ENCODE measurements at places on chromosomes 13 and 19. TPM values are rescaled to one million over a fixed set of nuclear protein-coding genes. Genes with fewer than 3 reads are reported as not detected.

GRCh38 chr13:106490569-106491321 is 44.7 kb downstream of the EFNB2 start:
- H3K27ac ChIP-seq, result no peak overlapping the region
- no peaks in the 10 kb centered on the region for H3K36me3 ChIP-seq
- peak; percentile 20 for DNase-seq
- no peak overlapping the region for H3K4me3 ChIP-seq
- H3K4me1 ChIP-seq, result peaks cover 14% of the 10 kb centered on the region

DNA sequence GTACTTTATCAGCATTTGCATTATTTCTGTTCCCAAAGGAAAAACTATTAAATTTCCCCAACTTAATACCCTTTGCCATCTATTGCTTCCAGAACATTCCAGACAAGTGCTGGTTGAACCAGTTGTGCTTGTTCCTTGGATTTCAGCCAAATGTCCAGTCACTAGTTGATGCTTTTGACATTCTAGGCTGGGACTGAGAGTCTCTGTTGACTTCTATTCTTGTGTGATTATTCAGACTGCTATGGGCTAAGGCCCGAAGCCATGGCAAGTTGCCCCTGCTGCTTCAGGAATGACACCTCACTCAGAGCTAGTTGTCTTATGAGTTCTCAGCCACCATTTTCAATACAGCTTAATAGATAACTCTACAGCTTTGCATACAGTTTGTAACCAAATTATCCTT is 458.1 kb upstream of the ARGLU1 start:
- no peaks in the 10 kb centered on the region for H3K27me3 ChIP-seq
- no peaks in the 10 kb centered on the region for H3K4me1 ChIP-seq
- no peaks in the 10 kb centered on the region for H3K36me3 ChIP-seq

- H3K4me1 ChIP-seq, result no peaks in the 10 kb centered on the region
- H3K4me3 ChIP-seq, result no peak overlapping the region
- no peaks in the 10 kb centered on the region for H3K27me3 ChIP-seq
- no peak for DNase-seq
Measured at GRCh38 chr13:80524447-80525215, 183.7 kb upstream of the SPRY2 start.

The SYCN gene
- total RNA-seq, result not detected

- peaks cover 23% of the 10 kb centered on the region for H3K36me3 ChIP-seq
- no peak overlapping the region for H3K4me3 ChIP-seq
- peaks cover 26% of the 10 kb centered on the region for H3K4me1 ChIP-seq
- peak; percentile 69 for DNase-seq
- H3K27me3 ChIP-seq, result no peaks in the 10 kb centered on the region
Measured at GRCh38 chr19:10812902-10813404, 23.1 kb downstream of the TMED1 start.

The FGF21 gene
- not detected for total RNA-seq

The INAFM1 gene
- total RNA-seq, result 12.7 TPM

- no peak overlapping the region for H3K4me3 ChIP-seq
- H3K36me3 ChIP-seq, result peaks cover 5% of the 10 kb centered on the region
- no peaks in the 10 kb centered on the region for H3K27me3 ChIP-seq
- no peak overlapping the region for H3K27ac ChIP-seq
- peaks cover 17% of the 10 kb centered on the region for H3K4me1 ChIP-seq
Measured at GRCh38 chr13:20431687-20432384, 93.8 kb downstream of the CRYL1 start.

The CPB2 gene
- total RNA-seq, result not detected

DNA sequence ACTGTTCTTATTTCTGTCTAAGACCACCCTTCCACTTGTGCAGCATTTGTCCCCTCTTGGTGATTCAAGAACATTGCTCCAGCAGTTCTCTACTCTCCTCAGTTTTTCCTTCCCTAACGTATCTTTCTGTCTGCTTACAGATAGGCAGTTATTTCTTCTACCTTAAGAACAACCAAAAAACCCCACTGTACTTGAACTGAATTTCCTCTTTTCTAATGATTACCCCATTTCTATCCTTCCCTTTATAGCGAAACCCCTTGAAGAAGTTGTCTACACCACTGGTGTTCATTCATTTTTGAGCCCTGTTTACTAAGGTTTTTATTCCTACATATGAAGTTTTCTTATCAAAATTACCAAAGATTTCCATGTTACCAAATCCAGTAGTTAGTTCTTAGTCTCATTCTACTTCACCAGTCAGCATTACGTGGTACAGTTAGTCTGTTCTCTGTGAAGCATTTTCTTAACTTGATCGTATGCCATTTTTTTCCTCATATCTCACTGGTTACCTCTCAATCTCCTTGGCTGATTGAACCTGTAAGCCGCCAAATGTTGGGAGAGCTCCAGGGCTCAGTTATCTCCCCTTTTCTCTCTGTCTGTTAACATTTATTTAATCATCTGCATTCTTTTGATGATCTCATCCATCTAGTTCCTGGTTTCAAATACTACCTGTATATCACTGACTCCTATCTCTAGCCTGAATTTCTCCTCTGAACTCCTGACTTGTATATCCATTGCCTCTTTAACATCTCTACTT is 9.0 kb downstream of the LSM14A start:
- no peak overlapping the region for H3K4me3 ChIP-seq
- H3K27ac ChIP-seq, result peak overlapping the region; percentile 22
- DNase-seq, result no peak
- peaks cover 78% of the 10 kb centered on the region for H3K4me1 ChIP-seq
